ENCODE measurements at places on chromosomes 6 and 20.

DNA sequence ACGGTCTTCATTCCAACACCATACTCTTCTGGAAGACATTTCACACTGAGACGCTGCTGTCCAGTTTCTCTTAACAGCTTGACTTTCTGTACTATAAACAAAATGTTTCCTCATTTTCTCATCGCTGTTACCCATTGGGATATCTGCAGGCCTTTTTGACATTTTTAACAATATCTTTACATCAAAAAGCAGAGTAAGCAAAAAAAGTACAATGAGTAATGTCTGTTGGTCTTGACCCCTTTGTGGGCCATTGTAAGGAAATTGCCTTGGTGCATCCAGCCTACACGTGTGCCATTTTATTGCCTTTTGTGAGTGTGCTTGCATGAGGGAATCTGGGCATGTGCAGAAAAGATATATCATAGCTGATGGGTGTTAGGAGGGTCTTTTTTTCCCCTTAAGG lies 129.1 kb upstream of the MANEA start:
- no peak for DNase-seq

DNA sequence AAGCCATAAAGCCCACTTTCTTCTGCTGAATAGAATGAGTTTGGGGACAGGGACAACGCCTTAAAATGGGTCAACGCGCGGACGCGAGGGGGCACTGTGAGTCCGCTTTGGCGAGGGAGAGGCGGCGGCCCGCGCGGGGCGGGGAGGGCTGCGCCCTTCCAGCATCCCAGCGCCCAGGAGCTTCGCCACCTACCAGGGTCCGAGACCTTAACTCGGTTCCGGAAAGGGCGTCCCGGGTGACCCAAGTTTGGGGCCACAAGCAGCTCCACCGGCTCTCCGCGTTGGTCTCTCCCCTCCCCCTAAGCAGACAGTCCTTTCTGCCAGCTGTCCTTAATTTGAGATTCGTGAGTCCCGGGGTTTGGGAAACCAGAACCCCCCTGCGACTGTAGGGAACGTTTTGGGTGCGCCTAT lies 1.8 kb upstream of the SAMD5 start:
- peak; percentile 82 for DNase-seq

DNA sequence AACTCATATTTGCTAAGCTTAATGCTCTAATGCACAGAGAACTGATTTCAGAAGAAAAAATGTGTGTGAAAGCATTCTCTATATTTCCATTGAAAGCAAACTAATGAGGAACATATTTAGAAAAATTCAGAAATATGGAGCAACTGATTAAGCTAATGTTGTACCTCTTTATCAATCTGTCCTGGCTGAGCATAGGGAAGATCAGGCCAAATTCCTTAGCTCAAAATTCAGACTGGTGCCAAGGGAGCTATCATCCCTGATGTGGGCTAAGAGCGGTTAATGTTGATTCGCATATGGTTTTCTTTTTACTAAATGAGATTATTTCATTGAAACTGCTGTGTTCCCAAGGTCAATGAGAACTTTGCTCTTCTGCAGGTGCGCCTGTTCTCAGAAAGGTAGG lies 93.9 kb upstream of the HS3ST5 start:
- no peak for DNase-seq

DNA sequence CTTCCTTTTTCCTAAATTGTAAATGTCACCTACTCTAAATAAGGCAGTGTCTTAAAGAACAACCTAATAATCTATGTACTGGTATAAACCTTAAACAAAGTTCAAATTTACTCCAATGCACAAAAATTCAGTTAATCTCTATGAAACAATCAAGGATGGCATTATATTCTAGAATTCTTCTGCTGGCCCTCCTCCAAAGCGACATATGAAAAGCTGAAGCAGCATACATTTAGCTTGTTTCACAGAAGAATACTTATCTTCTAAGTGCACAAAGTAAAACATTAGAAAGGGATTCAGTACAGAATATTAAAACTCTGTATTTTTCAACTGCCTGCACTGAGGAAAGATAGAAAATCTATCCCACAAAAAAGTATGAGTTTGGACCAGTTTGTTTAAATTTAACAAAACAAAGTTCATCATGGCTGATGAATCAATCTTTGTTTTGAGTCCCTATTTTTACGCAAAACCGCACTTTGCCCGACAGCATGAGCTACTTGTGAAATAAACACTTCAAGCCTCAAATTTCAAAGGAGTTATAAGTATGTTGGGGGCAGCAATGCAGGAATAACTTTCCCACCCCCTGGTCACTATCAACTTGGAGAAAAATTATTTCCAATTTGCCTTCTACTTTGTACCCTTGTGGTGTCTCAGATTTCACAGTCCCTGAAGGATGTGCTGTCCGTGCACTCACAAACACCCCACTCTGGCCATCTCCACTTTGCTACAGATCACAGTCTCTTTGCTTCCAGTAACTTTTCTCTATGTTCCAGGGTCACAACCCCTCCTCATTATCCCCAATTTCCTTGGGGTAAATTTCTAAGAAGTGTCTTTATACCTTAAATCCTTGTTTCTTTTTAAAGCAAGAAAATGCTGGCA lies 238.2 kb downstream of the PRKN start:
- no peak for DNase-seq

GRCh38 chr20:2311329-2311728 lies 15.5 kb downstream of the TGM3 start:
- DNase-seq: no peak
